ENCODE measurements at places on chromosomes 1 and 21. TPM values are rescaled to one million over a fixed set of nuclear protein-coding genes. Genes with fewer than 3 reads are reported as not detected.

DNA sequence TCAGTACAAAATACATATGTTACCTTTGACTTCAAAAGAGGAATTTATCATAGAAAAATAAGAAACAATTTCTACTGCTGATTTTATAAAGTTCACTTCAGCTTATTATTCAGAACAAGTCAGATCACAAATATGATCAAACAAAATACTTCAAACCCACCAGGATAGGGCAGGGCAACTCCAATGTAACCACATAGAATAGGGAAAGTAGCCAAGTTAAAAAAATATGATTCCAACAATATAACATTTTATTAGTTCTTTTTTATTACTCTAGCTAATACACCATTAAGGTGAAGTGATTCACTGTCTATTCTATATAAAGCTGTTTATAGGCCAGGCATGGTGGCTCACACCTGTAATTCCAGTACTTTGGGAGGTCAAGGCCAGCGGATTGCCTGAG, 54.6 kb upstream of the ZNHIT6 start:
- no peak for DNase-seq

GRCh38 chr1:231959225-231959884, 332.8 kb downstream of the DISC1 start:
- no peak for DNase-seq

DNA sequence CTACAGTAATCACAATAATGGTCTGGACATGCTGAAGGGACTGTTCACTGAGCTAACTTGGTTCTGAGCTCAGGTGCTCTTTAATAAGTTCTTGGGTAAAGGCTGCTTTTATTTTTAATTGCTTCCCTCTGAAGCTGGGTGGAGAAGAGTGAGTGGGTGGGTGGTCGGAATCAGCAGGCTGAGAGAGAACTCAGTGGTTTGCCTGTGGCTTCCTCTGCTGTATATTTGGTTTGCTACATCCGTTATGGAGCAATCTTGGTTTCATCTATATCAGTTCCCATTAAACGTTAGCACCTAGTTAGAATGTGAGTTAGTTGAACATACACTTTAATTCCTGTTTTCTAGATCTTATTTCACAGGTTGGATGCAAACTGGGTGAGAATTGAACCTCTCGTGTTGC, 23.3 kb downstream of the CNIH4 start:
- DNase-seq = peak; percentile 64

DNA sequence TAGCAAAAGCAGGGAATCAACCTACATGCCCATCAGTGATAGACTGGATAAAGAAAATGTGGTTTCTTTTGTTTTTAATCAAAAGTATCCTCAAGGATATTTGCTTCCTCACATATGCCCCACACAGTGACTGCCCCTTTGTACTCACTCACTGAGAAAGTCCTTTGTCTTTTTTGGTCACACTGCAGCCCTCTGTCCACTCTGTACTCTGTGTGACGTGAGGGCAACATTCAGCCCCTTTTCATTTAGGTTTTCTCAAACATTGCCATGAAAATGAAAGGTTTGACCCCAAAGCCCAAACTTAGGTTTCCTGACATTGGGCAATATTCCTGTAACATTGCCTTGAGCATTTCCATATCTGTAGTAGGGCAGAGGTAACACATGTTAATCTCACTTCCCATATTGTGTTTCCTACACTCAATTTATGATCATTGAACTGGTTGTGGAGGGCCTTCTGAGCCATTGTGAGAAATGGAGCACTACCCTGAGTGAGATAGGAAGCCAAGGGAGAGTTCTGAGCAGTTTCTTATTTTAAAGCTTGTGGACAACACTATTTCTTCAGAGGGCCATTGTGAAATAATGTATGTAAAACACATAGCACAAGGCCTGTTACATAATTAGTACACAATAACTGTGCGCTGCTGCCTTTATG, 501.9 kb upstream of the C1orf87 start:
- no peak for DNase-seq

GRCh38 chr1:36155408-36156328, at the start of gene MAP7D1:
TSS of gene MAP7D1 (plus strand) at chr1:36156160. CDS start at chr1:36156418, 258 bp downstream.
- DNase-seq = peak; percentile 90

DNA sequence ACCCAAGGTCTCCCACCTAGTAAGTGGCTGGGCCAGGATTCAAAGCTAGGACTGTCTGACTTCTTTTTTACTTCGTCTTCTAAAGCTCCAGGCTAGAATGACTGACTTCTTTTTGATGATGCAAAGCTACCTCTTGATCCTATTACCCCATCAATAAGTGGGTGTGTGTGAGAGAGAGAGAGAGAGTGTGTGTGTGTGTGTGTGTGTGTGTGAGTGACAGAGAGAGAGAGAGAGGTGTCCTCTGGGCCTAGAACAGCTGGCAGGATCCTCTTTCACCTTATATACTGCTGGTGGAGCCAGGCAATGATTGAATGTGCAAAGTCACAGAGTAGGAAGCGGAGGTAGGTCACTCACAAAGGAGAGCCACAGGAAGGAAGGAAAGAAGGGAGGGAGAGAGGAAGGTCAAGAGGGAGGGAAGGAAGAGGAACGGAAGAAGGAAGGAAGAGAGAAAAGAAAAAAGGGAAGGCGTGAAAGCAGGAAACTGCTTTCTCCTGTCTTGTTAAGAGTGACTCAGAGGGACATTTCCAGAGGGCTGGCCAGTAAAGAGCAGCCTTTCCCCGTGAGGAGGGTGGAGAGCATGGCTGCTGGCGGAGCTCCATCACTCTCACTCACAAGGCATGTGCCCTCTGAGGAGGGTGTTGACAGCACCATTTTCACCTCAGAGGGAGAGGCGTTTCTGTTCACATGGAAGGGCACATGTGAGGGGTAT, 68.9 kb downstream of the CDC7 start:
- DNase-seq = no peak

GRCh38 chr1:44644806-44645205, 29.5 kb downstream of the TMEM53 start:
- no peak for DNase-seq

DNA sequence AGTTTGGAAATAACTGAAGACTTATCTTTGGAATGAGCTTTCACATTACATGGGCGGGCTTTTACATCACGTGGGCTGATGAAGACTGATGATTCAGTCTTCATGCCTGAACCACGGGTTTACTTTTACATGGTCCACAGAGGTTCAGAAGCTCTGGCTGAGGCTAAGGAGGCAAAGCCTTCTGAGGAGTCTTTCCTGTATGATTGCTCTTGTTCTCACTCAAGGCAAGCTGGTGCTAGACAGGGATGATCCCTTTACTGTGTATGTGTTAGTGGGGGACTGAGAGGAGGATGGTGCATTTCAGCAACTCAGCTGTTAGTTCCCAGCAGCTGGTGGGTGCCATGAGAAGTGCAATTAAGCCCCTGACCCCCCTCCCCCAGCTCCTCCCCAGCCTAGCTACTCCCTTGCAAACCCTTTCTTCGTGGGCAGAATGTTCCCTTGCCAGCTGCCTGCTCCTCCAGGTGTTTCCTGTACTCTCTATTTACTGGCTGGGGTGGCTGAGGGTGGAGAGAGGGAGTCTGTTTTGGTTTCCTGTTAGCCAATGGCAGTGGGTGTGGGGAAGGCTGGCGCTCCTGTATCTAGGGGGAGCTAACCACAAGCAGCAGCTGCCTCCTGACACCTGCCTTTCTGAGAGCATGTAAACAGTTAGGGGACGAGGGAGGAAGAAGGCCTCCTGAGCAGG, 15.4 kb downstream of the BTG2 start:
- DNase-seq = peak; percentile 50

DNA sequence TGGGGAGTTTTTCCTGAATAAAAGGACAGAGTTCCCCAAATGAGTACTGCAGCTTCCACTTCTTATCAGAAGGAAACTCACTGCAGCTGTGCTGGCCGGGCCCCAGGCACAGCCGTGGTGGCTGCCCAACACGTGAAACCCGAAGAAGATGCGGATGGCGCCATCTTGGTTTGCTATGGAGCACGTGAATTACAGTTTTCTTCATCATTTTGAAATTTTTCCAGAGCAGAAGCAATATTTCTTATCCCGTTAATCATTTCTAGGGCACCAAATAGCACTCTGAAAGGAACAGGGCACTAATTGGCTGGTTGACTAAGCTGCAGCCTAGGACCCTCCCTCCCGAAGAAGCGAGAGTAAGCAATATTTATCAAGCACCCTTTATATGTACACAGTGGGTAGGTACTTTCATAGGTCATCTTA, 63.2 kb upstream of the EPS8L3 start:
- no peak for DNase-seq

DNA sequence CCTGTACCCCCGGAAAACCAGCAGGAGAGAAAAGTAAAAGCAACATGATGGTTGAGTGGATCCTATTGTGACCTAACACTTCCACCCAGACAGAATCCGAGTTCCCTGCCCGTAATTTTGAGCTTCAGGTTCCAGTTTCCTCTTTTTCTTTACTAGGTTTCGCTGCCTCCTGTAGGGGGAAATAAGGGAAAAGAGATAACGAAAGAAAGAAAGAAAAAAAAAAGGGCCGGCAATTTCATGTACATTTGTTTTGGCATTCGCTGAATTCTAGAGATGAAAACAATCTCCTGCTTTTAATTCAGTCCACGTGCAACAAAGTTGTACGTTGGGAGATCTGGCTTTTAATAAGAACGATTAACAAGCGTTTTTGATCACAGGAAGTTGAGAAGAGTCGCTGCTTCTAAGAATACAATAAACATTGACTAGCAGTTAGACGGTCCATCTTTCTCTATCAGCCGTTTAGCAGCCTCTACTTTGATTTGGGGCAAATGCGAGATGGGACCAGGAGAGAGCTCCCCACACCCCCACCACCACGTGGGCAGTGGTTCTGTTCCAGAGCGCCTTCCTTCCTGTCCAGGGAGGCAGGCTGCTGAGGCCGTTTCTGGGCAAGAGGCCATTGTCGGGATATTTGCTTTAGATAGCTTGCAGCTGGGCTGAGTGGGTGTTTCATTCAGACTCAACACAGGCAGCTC, 155.9 kb upstream of the RUNX1 start:
- no peak for DNase-seq

GRCh38 chr21:41133874-41134522, 34.0 kb upstream of the BACE2 start:
- no peak for DNase-seq

GRCh38 chr21:44792702-44793591, 8.7 kb downstream of the UBE2G2 start:
- peak; percentile 67 for DNase-seq

DNA sequence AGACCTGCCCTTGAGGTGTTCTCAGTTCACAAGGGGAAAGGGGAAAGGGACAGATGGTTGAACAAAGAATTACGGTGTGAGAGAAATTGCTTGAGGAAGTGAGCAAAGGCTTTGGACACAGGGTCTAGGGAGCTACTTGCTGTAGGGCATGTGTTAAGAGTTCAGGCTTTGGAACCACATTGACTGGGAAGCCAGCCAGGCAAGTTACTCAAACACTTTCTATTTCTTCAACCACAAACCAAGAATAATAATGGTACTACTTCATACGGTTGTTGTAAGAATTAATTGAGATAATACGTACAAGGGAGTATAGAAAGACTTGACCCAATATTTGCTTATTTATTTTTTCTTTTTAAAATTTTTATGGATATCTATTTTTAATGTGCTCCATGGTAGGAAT, 26.6 kb downstream of the AK4 start:
- no peak for DNase-seq

DNA sequence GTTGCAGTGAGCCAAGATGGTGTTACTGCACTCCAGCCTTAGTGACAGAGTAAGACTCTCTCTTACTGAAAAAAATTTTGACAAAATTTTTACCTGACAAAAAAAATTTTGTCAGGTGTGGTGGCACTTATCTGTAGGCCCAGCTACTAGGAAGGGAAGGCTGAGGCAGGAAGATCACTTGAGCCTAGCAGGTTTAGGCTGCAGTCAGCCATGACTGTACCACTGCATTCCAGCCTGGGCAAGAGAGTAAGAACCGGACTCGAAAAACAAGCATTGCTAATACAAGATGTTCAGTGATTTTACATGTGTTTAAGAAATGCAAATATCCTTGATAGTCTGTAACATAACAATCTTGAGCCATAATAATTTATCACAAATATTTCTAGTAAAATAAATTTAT, 46.9 kb downstream of the USP48 start:
- DNase-seq = no peak

- peak; percentile 75 for DNase-seq
These were observed 1.1 kb downstream of the IGFN1 start for GRCh38 chr1:201191653-201192260.

GRCh38 chr1:36482724-36483388, at the start of gene CSF3R:
TSS of gene CSF3R (minus strand) at chr1:36482913. CDS start at chr1:36479496, 3,417 bp downstream.
- no peak for DNase-seq

DNA sequence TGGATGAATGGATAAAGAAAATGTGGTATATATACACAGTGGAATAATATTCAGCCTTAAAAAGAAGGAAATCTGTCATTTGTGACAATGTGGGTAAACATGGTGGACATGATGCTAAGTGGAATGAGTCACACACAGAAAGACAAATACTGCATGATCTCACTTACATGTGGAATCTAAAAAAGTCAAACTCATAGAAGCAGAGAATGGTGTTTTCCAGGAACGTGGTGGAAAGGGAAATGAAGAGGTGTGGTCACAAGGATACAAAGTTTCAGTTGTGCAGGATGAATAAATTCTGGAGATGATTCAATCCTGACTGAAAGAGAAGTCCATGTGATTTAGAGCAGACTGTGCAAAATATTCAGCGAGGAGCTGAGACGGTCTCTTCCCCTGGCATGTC, 56.6 kb downstream of the RYR2 start:
- DNase-seq = no peak

DNA sequence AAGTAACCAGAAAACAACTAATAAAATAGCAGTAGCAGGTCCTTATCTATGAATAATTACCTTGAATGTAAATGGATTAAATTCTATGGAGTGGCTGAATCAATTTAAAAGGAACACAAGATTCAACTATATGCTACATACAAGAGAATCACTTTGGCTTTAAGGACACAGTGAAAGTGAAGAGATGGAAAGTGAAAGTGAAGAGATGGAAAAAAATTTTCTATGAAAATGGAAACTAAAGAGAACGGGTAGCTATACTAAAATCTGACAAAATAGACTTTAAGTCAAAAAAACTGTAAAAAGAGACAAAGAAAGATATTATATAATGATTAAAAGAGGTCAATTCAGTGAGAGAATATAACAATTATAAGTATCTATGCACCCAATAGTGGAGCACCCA, 54.7 kb downstream of the C1orf185 start:
- no peak for DNase-seq

GRCh38 chr1:246306415-246307037, 200.6 kb downstream of the SMYD3 start:
- no peak for DNase-seq

GRCh38 chr1:207968521-207969009, 57.6 kb upstream of the CD34 start:
- DNase-seq = no peak

- no peak for DNase-seq
These were observed 76.0 kb upstream of the C1orf174 start for GRCh38 chr1:3975903-3976630.

GRCh38 chr1:209202830-209203532, 380.5 kb upstream of the CAMK1G start:
- no peak for DNase-seq

- DNase-seq = peak; percentile 4
These were observed at the start of gene LCE3A for GRCh38 chr1:152622803-152623202. TSS of gene LCE3A (minus strand) at chr1:152623103. CDS start at chr1:152623103, 0 bp downstream.

- peak; percentile 88 for DNase-seq
These were observed at the start of gene TNFRSF9 for GRCh38 chr1:7940745-7941436. TSS of gene TNFRSF9 (minus strand) at chr1:7940839. CDS start at chr1:7939994, 845 bp downstream.

MCM3AP gene
- 121 TPM for total RNA-seq

KDF1 gene
- 1.1 TPM for total RNA-seq

DNAH14 gene
- total RNA-seq = 2.6 TPM

MYBPHL gene
- not detected for total RNA-seq

TNFRSF9 gene
- 35.4 TPM for total RNA-seq

DMRTB1 gene
- total RNA-seq = not detected

TCHH gene
- 0.05 TPM for total RNA-seq

GLUL gene
- total RNA-seq = 96.1 TPM

DENND2C gene
- 0.88 TPM for total RNA-seq

SPRR5 gene
- total RNA-seq = not detected
